ENCODE measurements at places on chromosomes 6 and 20.

- peak; percentile 6 for DNase-seq
Measured at GRCh38 chr6:36546308-36546919, 865 bp downstream of the STK38 start.

- no peak for DNase-seq
Measured at GRCh38 chr20:38073307-38074071, 39.9 kb downstream of the RPRD1B start.

GRCh38 chr6:128446497-128446896 lies 73.9 kb downstream of the PTPRK start:
- DNase-seq, result no peak

DNA sequence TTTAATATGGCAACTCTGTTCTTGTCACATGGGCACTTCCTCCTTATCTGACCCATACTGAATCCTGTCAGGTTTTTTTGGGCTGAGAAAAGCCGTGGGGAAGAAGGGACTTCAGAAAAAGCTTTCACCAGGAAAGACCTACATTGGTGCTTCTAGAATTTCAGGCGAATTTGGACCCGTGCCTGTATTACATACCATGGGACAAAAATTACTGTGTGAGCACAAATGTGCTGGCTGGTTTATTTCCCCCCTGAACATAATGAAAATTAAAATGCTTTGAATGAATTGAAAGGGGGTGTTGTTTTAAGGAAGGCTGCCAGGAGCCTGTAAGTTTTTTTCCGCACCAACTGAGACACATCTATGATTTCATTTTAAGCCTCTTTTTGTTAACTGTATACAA lies 29.6 kb downstream of the CAP2 start:
- no peak for DNase-seq

GRCh38 chr6:36129941-36130666 lies at the start of gene MAPK13:
TSS of gene MAPK13 (plus strand) at chr6:36130513. CDS start at chr6:36130583, 70 bp downstream.
- no peak for DNase-seq

DNA sequence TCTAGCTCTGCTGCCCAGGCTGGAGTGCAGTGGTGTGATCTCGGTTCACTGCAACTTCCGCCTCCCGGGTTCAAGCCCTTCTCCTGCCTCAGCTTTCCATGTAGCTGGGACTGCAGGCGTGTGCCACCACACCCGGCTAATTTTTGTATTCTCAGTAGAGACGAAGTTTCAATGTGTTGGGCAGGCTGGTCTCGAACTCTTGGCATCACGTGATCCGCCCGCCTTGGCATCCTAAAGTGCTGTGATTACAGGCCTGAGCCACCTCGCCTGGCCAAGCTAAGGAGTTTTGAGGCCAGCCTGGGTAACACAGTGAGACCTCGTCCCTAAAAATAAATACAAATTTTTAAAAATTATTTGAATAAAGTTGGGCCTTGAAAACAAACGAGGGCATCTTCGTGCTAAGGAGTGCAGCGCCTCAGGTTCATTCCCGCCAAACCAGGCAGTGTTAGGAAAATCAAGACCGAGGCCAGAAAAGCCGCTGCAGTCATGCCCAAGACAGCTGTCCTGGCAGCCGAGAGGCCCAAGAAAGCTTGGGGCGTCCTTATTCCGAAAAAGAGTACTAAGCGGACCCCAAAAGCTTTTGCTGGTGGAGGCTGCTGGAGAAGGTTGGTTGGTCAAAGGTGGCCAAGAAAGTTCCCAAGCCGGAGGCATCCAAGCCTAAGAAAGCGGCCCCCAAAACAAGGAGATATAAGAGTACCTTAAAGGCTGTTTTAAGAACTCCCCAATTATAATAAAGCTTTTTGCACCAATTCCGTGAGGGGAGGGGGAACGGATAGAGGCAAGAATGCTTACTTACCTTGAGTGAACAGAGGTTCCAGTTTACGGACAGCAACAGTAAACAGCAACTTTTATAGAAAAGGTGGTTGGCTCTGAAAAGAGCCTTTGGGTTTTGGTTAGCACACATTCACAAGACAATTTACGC lies 109.0 kb downstream of the HFE start:
- DNase-seq, result peak; percentile 59

GRCh38 chr20:50250679-50251382 lies 60.2 kb downstream of the CEBPB start:
- DNase-seq, result no peak

DNA sequence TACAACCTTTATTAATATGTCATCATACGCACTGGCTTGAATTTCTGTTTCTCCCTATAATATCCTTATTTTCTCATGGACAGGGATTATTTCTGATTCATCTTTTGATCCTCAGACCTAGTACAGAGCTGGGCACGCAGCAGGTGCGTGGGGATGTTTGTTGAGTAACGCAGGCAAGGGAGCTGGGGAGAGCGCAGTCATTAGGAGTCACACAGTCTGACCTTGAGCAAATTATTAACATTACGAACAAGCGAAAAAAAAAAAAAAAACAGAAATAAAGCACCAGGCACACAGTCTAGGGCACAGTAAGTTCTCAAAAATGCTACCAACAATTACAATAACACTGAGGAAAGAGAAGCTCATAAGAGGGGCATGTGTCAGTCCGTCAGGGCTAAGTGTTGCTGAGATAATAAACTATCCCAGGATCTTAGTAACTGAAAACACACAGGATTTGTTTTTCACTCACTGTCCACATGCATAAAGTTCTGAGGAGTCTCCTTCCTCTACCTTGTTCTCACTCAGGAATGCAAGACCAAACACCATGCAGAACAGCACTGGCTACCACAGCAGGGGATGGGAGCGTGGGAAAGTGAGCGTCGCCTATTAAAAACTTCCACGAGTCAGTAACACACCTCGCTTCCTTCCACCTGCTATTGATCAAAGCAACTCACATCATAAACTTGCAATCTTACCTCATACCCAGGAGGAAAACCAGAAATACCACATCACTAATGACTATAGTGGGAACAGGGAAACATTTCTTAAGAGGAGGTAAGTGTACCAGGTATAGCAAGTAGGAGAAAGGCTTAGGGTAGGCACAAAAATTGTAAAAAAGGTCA lies 56.9 kb downstream of the PDE10A start:
- no peak for DNase-seq

DNA sequence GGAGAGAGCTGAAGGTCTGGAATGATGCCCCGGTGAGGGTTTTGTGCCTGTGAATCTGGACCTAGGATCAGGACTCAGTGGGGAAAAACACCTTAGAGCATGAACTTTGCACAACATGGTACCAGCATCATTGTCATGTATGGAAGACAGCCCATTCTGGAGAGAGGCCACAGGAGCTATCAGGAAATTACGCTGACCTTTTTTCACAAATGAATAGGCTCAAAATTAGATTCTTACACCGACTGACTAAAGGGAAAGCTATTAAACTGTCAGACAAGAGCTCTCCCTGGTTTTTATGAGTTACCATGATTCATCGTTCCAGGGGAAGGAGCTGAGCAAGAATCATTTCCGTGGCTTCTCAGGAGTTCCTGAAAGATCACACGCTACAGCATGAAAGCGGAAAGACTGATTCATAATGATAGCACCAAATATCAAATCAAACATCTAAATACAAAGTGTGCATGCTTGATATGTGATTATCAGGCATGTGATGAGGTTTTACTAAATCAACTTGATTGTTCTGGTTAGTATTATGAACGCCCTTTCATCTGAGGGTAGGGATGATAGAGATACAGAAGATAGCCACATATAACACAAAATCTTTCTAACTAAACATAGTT lies 224.9 kb upstream of the SMLR1 start:
- DNase-seq, result no peak

- DNase-seq, result no peak
Measured at GRCh38 chr20:44460795-44461141, 14.9 kb upstream of the TTPAL start.

- peak; percentile 89 for DNase-seq
Measured at GRCh38 chr20:33731693-33732165, at the start of gene ZNF341. TSS of gene ZNF341 (plus strand) at chr20:33731996. CDS start at chr20:33732022, 26 bp downstream.

DNA sequence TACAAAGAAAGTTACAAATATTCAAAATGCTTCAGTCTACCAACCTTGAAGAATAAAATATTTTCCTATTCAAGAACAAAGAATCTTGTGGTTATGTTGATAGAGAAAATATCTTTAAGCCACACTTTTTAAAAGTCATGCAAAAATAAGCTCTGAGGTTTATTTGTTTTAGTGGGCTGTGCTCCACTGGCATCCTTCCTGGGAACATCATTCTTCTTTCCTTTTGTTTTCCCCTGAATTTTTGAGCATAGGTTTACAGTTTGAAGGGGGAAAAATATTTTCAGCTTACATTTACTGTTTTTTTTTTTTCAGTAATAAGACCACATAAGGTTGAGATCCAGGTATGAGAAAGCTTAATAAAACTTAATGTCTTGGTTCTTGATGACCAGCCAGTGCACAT lies 72.0 kb upstream of the BACH2 start:
- DNase-seq, result no peak

DNA sequence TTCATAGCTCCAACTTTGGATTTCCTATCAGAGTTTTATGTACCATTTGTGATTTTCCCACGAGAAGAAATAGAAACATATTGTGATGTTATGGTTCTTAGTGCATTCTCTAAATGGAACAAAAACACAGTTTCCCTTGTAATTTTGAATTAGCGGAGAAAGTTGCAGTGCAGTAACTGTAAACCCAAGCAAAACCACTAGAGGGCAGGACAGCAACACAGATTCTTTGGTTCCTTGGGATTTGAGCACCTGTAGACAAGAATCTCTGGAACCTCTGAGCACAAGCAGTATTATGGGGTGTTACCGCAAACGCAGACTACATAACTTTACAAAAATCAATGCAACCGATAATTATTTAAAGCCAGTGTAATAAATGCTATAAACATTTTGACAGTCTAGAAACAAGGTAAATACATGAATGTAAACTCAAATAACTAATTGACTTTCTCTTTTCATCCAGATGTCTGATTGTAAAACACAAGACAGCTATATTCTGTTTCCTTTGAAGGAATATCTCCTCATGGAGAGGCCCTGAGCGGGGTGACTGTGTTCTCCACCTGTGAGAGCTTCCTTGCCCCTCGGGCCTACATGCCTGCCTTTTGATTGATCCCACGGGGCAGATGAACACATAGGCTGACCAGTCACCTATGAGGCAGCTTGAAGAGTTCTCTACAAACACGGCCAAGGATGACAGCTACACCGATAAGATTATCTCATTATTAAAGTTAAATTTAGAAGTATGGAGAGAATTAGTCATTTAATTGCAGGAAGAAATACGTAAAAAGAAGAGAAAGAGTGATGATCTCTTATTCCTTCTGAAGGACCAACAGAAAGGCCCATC lies 67.5 kb upstream of the COL21A1 start:
- no peak for DNase-seq

- no peak for DNase-seq
Measured at GRCh38 chr6:166466178-166467122, 83.7 kb upstream of the MPC1 start.

GRCh38 chr6:84635081-84635761 lies 129.2 kb downstream of the TBX18 start:
- no peak for DNase-seq

DNA sequence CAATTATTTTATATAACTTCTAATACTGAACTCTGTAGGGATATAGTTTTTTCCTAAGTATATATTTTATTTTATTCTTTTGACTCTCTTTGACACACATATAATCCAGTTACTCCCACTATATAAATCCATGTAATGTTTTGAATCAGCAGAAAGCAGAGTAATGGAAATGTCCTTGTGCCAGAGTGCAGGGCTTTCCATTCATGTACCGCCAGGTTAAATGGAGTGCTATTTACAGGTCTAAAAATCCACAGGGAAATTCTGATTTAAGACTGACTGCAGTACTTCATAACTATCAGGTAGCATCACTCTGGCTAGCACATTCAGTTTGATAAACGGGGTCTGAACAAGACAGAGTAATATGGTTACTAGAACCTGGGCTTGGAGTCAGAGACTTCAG lies 626.8 kb downstream of the COL12A1 start:
- DNase-seq, result no peak

DNA sequence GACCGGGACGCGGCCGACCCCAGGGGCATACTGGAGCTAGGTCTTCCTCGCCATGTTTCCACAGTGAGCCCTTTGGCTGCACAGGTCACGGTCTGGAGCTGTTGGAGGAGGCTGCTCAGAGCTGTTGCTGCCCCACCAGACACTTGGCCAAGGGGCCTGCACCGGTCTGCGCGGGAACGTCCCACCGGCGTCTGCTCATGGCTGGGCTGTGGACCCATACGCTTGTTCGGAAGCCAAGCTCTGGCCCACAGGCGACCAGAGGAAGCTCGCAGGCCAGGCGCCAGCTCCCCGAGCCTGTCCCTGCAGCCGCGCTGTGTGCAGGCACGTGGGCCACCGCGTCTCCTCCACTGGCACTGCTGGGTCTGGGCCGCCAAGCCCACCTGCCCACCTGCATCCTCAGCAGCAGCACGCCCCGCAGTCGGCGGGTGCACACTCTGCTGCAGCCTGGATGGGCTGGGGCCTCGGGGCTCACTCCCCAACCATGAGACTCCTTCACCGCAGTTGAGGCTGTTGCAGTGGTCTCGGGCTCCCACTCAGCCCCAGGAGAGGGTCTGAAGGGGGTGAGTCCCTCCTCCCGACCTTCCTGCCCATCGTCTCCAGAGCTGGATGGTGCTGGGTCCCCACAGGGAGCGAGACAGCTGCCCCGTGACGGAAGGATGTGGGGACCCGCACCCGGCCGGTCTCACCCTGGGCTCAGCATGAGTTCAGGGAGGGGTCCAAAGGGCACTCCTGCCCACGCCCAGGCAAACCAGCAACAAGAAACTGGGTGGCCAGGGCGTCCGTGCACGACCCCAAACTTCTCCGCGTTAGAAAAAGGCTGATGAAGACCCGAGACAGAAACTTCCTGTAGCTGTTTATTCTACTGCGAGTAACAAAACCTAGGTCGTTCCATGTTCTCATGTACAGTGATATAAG lies 15.5 kb upstream of the TCFL5 start:
- DNase-seq, result no peak

GRCh38 chr20:48585061-48585870 lies 242.5 kb downstream of the PREX1 start:
- DNase-seq, result no peak

- peak; percentile 52 for DNase-seq
Measured at GRCh38 chr6:132798869-132799538, 567 bp upstream of the SLC18B1 start.

- DNase-seq, result no peak
Measured at GRCh38 chr6:2578767-2579166, 172.0 kb downstream of the MYLK4 start.

DNA sequence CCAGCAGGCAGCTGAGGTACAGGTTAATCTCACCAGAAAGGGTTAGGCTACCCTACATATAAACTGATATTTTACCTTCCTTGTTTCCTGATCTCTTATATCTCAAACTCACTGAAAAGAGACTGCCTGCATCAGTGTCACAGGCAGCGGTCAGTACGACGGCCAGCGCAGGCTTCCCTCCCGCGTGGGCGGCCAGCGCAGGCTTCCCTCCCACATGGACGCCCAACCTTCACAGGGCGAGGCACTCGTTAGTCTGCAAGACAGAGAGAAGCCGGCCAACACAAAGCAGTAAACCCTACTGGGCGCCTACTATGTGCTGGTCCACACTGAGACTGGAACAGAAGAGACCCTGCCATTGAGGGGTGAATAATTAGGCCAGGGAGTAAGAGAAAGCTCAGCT lies 33.0 kb downstream of the TTI1 start:
- no peak for DNase-seq
